Activated T-cell treated with anti-CD3 and anti-CD28 coated beads for 1 hour (primary cell): ENCODE measurements at places on chromosomes 7 and 10.

GRCh38 chr10:30116041-30116491 lies 56.7 kb upstream of the JCAD start:
- no peak for DNase-seq

- DNase-seq, result no peak
These were observed 311.6 kb upstream of the MKI67 start for GRCh38 chr10:128437786-128438345.

GRCh38 chr7:77321300-77321699 lies 94.8 kb downstream of the GSAP start:
- no peak for DNase-seq

DNA sequence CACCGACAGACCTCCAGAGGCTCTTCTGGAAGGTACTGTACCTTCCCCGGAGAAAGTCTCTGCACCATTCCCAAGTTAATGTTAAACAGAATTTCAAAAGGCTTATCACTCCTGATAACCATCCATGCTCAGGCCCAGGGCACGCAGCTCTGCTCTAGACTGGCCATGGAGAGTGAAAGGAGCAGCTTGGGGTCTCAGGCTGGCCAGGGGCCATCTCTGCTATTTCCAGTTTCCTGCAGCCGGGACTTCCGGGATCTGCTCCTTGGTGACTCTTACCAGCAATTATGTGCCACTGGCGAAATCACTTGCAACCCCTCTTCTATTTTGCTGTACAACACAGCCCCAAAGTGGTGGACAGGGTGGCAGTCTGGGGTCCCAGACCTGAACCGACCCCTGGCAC lies 6.0 kb downstream of the CLDN15 start:
- DNase-seq, result no peak

DNA sequence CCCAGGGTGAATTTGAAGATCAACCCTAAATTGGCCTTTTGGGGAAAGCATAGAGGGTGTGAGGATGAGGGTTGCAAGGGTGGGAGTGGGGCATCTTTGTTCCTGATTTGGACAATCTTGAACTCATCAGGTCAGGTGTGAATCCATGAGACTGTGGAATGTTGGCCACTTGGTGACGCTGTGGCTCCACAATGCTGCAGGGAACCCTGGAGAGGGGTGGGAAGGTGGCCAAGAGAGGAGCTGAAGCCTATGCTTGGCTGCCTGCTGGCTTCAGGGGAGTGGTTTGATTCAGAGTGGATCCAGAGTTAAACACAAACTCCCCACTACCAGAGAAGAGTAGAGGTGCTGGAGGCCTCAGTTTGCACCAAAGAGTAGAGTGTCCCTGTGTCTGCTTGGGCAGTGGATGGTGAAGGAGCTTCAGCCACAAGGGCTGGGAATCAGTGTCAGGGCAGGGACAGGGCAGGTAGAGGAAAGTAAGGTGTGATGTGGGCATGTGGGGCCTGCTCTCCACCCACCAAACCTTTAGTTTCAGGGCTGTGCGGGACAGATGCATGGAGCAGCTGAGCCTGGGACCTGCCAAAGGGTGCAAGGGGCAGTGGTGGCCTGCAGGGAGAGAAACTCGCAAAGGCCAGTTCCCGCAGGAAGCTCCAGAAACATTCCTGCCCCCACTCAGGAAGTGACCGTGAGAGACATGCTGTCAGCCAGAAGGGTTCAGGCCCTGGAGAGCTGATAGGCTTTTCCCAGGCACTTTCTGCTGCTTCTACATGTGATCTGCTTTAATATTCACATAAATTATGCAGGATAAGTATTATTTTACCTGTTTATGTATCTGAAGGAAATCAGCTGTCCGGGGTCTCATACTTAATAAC lies 81.0 kb upstream of the PRSS58 start:
- DNase-seq, result no peak

DNA sequence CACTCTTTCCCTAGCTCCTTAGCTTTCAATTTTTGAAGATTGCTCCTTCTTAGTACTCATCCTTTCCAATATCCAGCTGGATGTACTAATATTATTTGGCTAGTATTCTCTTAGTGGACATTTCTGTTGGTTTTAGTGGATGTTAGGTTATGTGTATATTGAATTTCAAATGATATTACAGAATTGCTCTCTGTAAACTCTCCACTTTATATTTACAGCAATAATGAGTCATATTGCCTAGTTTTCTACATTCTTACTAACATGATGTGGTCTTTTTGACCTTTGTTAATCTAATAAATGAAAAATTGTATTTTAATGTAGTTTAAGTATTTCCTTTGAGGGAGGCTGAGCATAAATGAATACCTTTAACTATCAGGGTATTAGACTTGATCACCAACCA lies 69.4 kb downstream of the BICC1 start:
- DNase-seq, result no peak

DNA sequence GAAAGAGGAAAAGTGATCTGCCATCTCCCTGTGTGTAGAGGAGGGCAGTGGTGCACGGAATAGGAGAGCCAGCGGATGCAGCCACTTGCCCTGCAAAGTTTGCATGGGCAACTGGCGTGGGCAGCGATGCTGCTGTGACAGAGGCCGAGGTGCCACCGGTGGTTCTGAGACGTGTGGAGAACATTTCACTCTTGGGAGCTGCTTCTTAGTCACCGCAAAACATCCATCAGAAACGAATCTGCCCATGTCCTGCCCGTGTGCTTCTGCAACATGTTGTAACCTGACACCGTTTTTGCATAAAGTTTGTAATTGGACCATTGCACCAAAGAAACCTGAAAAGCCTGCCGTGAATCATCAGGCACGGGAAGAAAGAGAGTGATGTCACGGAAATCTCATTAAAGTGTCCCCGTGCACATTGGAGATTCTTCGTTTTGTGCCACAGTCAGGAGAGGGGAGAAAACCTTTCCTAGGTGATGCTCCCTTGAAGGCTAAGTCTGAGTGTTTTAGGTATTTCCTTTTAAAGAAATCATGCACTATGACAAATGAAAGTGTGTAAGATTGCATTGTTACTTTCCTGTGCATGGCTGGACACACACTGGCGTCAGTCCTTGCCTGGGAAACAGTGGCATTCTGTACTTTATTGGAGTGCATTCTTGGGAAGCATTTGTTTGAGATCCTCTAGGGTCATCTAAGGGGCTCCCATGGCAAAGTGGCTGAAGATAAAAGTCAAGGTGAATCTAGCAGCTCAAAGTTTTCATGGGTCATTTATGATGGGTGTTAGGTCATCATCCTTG lies 302.6 kb downstream of the KLF6 start:
- no peak for DNase-seq
